ENCODE measurements at places on chromosomes 7 and 10.

DNA sequence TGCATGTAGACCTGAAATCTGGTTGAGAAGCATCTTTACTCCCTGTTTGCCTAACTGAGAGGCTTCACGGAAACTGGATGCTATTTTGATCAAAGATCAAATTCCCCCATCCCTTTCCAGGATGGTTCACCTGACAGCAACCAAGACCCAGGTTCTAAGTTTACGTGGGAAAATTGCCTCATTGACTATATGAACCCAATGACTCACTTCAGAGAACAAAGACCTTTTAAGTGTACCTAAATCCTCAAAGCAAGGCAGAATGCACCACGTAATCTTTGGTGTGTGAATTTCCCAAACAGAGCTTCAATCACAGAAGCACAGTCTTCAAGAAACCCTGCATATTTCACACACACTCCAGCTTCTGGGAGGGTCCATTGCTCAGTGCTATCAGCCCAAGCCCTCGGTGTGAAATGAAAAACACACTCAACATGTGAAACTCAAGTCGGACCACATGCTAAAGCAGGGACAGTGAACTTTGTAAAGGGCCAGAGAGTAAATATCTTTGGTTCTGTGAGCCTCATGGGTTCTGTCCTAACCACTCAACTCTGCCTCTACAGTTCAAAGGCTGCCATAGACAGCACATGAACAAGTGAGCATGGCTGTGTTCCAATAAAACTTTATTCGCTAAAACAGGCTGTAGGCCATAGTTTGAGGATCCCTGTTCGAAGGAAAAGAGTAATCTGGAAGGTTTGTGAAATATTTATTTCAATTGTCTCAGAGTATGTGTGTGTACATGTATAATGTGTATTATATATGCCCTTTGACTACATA, 275.6 kb upstream of the FOXK1 start:
- DNase-seq = no peak

DNA sequence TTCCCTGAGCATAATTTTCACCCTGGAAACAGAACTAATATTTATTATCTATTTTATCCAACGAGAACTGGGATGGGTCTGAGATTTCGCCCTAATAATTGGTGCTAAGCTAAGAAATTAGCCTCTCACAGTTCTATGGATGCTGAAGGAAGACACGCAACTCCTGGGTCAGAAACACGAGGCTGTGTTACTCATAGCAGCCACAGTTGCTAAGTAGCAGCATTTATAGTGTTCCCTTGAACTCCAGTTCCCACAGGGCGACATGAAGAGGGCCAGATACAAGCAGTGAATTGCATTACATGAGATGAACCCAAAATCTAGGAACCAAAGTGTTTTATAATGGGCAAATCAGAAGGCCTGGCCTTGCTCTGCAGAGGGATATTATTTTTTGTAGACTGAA, 109.8 kb upstream of the AGR3 start:
- DNase-seq = no peak

DNA sequence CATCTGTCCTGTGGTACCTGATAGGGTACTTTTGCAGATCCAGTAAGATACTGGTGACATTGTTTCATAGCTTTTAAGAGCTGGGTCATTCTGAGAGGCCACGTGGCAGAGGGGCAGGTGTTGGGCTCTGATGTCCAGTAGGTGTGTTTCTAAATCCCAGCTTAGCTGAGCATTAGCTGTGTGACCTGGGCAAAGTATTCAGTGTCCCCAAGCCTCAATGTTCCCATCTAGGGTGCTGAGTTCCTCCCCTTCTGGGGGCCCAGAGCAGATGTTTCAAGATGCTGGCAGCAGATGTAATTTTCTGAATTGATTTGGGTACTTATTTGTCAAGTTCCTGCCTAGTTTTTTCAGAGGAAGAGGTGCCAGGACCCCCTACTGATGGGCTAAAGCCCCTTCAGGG, 52.9 kb downstream of the NEURL1 start:
- no peak for DNase-seq

DNA sequence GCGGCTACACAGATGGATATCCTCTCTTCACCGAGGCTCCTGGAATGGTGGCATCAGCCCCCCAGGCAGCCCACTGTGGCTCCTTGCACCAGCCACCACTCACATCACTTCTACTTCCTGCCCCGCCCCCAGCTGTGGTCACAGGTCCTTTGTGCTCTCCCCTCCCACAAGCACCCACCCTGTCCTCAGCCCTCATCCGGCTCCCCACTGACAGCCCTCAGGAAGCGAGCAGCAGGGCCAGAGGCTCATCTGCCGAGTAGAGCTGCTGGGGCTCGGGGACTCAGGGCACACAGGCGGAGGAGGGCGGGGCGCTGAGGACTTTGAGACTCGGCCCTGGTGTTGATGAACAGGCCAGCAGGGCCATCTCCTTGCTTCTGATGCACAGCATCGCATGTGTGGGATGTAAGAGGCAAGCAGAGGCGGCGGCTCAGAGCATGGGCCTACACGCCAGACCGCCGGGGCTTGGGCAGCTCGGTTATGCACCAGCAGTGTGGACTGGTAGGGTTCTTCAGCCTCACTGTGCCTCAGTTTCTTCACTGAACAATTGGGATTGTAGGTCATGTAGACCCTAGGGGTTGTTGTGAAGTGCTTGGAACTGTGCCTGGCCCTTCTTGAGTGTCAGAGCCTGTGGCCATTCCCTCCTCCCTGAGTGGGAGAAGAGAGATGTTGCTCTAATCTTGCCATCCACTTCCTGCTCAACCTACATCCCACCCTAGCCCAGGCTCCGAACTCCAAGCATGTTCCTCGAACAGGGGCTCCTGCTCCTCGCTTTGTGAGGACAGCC, at the start of gene PRF1:
Gene PRF1, minus strand, starts transcription at position 77 of the 784 bp plus-strand sequence. CDS start 1,839 bp downstream, outside the sequence.
- DNase-seq = no peak

GRCh38 chr10:80280071-80280800, 9.2 kb downstream of the MAT1A start:
- no peak for DNase-seq

DNA sequence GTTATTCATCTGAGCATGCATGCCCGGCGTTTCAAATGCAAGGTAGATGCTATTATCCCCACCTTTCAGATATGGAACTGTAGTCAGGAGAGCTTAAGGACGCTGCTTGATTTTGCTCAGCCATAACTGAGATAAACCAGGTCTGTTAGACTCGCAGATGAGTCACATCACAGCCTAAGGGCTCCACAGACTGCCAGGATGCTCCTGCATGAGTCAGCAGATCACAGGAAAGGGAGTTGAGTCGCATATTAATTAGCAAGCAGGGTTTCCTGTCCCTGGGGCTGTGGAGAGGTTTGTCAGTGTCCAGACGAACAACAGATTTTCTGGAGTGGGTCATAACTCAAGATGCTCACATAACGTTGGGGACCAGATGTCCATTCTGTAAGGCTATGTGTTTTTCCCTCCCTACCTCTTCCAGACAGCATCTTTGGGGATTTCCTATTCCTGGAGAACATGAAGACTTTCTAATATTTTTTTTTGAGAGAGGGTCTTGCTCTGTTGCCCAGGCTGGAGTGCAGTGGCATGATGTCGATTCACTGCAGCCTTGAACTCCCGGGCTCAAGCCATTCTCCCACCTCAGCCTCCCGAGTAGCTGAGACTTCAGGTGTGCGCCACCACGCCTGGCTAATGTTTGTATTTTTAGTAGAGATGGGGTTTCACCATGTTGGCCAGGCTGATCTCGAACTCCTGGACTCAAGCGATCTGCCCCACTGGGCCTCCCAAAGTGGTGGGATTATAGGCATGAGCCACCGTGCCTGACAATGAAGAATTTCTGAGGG, 36.7 kb downstream of the PFKFB3 start:
- DNase-seq = peak; percentile 99

- DNase-seq = no peak
Measured at GRCh38 chr7:138166681-138167080, 90.4 kb downstream of the AKR1D1 start.

- DNase-seq = no peak
Measured at GRCh38 chr7:22563032-22563501, 63.1 kb upstream of the STEAP1B start.

- no peak for DNase-seq
Measured at GRCh38 chr10:62113680-62114079, 155.0 kb downstream of the RTKN2 start.

DNA sequence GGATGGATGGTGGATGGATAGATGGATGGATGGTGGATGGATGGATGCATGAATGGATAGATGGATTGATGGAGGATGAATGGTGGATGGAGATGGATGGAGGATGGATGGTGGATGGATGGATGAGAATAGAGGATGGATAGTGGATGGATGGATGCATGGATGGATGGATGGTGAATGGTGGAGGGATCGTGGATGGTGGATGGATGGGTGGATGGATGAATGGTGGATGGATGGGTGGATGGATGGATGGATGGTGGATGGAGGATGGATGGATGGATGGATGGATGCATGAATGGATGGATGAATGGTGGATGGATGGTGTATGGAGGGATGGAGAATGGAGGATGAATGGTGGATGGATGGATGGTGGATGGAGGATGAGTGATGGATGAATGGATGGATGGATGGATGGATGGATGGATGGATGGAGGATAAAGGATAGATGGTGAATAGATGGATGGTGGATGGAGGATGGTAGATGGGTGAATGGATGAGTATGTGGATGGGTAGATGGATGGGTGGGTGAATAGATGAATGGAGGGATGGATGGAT, 76.3 kb downstream of the PDGFA start:
- DNase-seq = no peak

- no peak for DNase-seq
Measured at GRCh38 chr10:5731559-5731958, 46.9 kb downstream of the TASOR2 start.

DNA sequence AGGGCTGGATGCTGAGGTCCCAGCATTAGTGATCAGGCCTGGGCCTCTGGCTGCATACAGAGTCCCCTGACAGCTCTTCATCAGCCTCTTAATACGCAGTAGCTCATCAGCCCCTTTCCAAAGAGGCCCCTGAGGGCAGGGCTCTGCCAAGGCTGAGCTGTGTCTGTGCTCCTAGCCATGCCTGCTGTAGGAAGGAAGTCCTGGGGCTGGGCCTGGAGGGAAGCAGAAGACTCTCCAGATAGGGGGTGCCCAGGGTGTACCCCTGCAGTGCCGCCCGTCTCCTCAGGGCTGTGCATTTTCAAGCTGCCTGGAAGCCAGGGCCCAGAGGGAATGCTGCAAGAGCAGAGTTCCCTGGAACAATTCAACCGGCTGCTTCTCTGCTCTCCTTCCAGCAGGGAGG, 7.3 kb upstream of the RET start:
- no peak for DNase-seq

DNA sequence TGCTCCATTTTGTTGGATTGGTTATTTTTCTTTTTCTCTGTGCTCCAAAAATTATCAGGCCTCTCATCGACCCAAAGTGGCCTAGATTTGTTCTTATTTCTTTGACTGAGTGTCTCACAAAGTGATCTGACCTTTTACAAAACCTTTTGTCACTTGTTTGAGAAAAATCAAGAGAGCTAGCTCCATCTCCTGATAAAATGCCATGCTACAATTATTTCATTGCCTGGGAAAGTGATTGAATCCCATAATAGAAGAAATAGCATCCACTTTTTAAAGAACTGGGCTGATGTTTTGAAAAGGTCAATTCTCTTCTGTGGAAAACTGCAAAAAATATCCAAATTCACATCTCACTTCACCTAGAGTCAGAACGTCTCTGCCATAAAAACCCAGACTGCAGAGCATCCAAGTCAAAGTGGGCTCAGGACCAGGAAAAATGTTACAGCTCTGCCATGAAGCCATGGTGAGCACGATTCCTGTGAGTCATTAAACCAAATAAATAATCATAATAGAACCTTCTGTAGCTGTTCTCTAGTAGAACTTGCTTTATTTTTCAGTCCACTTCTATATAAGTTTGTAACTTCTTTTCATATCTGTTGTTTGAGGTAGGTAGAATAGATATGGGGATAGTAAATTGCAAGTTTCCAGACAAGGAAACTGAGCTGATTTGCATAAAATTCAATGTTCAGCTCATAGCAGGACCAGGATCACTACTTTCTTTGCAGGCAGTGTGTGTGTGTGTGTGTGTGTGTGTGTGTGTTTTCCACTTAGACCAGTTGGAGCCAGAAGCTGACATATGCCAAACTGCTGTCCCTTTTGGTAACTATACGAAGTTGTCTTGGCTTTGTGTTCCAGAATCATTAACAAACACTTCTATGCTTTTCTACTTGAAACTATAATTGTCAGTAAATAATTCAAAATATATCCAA, 632.5 kb upstream of the ANKRD30A start:
- DNase-seq = peak; percentile 71

DNA sequence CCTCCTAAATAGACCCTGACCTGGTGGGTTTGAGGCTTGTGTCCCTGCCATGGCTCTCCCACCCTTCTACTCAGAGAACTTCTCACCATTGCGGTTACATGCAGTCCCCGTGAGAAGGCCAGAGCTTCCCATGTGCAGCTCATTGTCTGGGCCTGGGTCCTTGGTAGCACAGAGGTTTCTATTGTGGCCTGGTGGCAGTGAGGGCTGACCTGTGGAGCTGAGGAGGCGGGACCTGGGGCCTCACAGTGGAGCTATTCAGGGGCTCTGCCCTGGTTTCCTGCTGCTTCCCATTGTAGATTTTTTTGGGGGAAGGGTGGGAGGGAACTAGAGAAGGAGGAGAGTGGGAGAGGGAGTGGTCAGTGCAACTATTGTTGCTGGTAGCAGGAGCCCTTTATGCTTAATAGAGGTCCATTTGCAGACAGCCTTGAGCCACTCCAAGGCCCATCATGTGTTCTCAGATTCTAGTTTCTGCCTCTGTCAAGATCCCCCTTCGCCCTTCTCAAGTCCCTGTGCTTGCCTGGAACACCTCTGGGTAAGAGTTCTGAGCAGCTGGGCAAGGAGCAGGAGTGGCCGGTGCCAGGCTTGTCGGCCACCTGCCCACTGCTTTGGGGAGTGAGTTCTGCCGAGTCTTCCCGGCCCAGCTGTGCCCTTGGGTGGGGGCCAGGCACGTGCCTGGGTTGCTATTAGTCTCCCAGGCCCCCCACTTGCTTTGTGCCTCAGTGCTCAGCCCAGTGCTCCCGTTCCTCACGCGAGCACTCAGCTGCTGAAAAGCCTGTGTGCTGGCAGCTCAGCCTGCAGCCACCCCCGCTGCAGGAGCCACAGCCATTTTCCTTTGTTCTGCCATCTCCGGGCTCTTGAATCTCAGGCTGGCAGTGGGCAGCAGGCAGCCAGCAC, 10.7 kb downstream of the TSPAN14 start:
- no peak for DNase-seq

DNA sequence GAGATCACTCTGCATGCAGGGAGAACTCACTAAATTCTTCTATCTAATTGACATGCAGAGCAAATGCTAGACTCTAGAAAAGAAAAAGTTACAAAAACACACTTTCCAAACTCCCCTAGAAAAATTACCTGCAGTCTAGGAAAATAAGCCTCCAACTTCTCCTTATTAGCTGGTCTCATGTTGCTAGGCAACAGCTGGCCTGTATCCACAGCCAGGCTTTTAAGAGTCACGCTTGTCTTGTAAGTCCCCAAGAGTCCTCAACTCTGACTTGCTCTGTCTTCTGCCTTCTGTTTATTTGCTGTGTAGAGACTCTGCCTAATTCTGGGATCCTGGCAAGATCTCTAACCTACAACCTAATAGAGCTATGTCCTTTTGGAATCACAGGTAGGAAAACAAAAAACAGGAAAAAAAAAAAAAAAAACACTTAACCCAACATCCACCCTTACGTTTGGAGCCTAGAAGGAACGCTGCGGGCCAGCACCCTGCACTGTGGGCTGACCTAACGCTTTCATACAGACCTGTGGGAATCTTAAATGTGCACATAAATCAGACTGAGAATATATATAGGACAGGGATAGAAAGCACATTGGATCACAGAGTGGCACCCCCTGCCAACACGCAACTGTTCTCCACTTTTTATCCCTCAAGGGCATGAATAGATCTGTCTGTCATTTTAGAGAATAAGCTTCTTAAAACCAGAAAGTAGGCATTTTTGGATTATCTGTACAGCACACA, 117.0 kb upstream of the PTPRZ1 start:
- no peak for DNase-seq

GRCh38 chr7:107387128-107387527, 82.7 kb upstream of the GPR22 start:
- peak; percentile 18 for DNase-seq

Data from fibroblast of skin of right quadriceps (primary cell).